8988T (cell line): ENCODE measurements at places on chromosomes 11 and 22.

GRCh38 chr11:125449565-125449964 lies 46.5 kb downstream of the FEZ1 start:
- DNase-seq: no peak

GRCh38 chr11:70660889-70661197 lies 262.5 kb downstream of the CTTN start:
- no peak for DNase-seq

- DNase-seq: no peak
Observed at GRCh38 chr11:125514336-125515101, 18.5 kb upstream of the FEZ1 start.

- no peak for DNase-seq
Observed at GRCh38 chr11:27246925-27247324, 116.1 kb downstream of the CCDC34 start.

DNA sequence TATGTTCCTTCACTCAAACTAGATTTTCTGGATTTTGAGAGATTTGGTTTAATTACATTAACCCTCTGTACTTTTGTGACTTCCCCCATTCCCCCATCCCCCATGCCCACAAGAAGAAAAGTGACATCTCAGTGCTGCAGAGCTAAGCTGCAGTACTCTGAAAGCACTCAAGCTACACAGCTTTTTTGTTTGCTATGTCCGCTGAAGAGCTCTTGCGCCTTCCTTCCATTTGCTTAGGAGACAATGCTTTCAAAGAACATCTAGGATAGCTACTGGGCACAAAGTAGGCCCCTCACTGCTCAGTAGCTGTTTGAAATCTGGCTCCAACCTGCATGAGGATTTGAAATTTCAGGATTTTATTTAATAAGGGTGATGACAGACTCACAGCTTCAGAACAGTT lies 69.7 kb downstream of the SLC17A6 start:
- no peak for DNase-seq

- peak; percentile 52 for DNase-seq
Observed at GRCh38 chr11:59206635-59207034, 6.1 kb downstream of the MPEG1 start.

DNA sequence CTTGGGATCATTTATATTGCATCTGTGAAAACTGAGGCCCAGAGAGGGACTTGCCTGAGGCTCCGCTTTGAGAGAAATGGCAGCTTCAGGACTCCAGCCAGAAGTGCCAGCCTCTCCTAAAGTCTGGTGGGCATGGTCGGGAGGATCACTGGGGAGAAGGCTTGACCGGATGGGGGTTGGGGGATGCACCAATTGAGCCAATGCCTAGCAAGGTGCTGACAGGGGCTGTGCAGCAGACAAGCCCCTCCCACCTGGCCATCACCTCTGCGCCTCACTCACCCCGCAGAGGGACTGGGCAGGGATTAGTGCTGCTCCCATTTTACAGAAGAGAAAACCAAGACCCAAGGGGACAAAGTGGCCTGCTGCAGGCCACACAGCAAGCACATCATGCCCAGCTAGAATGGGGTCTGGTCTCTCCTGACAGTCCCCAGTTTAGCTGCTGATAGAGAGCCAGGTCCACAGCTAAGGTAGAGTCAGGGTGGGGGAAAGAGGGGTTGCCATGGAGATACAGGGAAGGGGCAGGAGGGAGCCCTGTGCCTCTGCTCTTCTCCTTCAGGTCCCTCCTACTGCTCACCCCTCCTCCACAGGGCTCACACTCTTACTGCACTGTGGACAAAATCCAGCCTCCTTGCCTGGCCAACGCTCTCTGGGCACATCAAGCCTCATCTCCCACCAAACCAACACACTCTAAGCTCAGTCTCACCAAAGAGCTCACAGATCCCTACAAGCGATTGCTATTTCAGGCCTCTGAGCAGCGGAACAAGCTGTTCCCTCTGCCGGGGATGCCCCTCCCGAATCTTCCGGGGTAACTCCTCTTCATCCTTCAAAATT lies 29.5 kb downstream of the TEF start:
- DNase-seq: no peak
